ENCODE measurements at places on chromosomes 5 and 9.

DNA sequence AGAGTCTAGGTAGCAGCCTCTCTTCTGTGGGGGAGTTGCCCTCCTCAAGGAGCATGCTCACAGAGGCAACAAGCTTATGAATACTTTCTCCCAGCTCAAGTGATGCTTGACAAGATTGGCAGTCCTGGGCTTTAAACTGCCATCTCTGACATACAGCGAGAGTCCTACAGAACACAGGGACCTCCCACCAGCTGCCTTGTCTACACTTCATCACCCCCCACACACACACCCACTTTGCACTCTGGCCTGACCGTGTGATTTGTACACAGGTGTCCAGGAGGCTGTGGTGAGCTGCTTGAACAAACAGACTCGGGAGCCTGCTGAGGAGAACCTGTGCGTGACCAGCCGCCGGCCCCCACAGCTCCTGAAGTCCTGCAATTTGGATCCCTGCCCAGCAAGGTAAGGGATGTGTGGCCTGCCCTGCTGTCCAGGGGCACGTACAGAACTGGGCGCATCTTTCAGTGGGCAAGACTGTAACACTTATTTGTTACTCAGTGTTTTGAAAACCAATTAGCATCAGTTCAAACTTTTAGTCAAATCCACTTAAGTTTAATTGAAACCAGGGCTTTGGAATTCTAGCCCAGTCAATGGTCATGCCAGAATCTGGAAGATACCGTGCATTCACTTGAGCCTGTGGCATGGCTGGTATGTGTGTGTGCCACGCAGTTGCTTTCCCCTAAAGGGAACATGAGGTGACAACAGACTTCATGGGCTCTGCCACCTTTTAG lies 247.5 kb downstream of the ADAMTSL1 start:
- DNase-seq: no peak

- no peak for DNase-seq
These were observed 107.7 kb downstream of the TENT4A start for GRCh38 chr5:6820851-6821479.

DNA sequence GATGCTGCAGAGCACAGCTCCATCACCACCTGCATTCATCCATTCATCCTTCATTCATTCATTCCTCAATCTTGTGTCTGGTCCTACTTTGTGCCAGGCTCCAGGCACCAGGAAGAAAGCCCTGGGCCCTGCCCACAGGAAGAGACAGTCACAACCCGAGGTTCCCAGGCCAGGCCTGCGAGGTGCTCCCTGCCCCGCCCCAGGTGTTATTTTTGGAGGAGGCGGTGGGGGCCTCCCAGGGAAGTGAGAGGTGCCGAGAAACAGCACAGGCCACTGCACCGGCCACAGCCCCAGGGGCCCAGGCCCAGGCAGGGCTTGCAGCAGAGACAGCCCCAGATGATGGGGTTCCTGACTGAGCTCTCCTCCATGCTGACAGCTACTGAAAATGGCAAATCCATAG lies 33.4 kb downstream of the VAV2 start:
- DNase-seq: no peak

DNA sequence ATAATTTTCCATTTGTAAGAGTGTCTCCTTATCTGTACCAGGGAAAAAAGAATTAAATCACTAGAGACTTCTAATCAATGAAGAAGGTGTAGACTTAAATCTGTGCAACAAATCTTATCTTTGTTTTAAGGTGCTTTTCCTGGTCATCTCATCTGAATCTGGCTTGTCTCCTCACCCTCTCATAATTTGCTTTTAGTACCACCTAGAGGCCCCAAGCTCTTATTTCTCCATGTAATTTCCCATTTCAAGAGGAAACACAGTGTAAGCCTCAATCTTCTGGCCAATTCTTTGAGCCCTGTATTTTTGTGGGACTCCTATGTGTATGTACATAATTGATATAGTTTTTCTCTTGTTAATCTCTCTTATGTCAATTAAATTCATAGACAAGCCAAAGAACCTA lies 1975.3 kb upstream of the CDH6 start:
- DNase-seq: no peak

DNA sequence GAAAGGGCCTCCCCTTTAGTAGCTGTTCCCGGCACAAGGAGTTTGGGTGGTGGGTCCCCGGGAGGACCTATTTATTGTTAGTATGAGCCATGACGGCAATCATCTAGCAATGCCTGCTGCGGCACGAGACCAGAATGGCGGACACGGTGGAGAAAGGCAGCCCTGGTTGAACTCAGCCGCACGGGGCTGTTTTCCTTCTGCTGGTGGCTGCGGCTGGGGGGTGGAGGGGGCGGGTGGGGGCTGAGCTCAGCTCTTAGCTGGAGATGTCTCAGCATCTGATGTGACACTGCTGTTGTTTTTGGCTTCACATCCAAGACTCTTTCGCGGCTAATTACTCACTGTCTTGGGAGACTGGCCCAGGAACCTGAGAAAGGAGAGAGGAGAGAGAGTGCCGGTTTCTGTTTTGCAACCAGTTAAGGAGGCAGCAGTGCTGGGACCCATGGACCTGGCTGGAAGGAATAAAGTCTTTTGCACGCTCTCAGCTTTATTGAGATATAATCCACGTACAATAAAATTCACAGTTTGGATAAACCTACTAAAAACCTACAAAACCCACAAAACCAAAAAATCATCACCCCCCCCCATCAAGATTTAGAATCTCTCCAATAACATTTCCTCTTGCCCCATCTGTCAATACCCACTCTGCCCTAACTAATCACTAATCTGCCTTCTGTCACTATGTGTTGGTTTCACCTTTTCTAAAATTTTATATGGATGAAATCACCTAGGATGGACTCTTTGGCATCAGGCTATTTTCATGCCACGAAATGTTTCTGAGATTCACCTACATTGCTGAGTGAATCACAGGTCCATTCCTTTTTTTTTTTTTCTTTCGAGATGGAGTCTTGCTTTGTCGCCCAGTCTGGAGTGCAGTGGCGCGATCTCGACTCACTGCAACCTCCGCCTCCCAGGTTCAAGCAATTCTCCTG lies 81.8 kb upstream of the NEURL1B start:
- DNase-seq: peak; percentile 34

DNA sequence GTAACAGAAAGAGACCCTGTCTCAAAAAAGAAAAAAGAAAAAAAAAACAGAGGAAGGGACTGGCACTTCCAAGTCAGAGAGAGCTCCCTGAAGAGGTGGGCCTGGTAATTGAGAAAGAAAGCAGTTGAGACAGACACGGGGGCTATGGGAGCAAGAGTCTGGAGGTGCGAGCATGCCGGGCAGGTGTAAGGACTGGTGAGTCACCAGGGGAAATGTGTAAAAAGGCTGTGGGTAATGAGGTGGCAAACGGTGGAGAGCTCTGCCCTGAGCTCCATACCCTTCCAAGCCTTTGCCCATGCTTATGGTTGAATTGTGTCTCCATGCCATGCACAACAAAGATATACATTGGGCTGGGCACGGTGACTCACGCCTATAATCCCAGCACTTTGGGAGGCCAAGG lies 18.0 kb upstream of the JADE2 start:
- DNase-seq: no peak

DNA sequence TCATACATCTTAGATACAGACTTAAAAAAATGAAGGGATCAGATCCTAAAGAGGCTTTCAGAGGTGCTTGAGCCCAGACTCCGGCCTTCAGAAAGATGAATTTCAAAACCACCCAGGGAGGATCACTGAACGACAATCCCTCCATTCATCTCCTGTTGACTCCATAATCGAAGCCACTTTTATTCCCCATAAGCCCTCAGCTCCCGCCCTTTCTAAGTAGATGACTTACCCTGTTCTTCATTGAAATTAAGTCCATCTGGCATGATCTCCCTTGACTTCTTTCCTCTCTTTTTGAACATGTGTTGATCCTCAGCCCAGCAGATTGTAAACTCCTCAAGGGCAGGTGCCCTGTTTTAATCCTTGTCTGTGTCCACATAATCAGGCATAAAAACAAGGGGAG lies 50.8 kb upstream of the ASTN2 start:
- DNase-seq: peak; percentile 30

GRCh38 chr5:14806456-14806855 lies 65.1 kb downstream of the ANKH start:
- DNase-seq: peak; percentile 53

DNA sequence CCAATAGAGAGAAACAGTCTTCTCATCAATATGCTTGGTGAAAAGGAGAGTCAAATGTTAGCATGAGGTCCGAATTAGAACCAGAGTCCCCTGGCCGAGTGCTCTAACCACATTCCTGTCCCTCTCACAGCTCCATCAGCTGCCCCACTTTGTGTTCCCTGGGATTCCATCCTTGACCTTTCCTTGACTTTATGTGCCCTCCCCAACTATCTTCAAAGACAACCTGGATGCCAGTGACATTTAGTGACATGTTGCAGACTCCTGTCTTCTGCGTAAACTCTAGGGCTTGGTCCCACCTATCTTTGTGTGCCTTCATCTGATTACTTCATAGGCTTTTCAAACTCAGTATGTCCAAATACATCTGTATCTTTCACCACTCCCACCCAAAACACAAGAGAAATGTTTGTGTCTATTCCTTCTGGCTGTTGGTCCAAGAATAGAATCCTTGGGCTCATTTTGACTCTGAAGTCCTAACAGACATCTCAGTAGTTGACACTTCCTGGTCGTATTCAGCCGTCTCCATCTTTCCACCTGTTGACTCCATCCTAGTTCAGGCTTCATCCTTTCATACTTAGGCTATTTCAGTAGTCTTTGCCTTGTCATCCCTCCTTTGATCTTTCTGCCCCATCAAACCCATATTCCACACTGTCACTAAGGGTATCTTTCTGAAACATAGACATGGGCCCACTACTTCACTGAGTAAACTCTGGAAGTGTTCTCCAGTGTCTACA lies 101.4 kb upstream of the CD180 start:
- no peak for DNase-seq

- DNase-seq: peak; percentile 80
These were observed 35.3 kb upstream of the CPEB4 start for GRCh38 chr5:173852790-173853359.

DNA sequence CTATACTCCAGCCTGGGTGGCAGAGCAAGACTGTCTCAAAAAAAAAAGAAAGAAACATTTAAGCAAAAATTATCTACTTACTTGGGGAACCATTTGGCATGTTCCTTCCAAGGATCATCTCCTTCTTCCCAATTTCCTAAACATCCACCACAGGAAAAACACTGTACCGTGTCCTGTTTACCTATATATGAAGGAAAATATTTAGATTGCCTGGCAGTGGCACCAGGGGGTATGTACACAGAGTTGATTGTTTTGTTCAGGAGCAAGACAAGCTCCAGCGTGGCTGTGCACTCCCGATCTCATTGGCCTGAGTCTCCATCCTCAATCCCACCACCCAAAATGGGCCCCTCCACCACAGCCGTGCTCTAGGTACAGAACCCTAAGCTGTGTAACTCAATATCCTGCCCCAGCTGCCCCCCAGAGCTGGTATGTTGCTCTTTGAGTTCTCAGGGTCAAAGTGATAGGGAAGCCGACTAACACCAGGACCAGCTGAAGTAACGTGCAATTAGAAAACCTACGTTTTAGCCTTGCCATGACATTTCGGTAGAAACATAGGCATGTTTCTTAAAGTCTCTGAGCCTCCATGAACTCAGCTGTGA lies 13.8 kb downstream of the NAIP start:
- no peak for DNase-seq

DNA sequence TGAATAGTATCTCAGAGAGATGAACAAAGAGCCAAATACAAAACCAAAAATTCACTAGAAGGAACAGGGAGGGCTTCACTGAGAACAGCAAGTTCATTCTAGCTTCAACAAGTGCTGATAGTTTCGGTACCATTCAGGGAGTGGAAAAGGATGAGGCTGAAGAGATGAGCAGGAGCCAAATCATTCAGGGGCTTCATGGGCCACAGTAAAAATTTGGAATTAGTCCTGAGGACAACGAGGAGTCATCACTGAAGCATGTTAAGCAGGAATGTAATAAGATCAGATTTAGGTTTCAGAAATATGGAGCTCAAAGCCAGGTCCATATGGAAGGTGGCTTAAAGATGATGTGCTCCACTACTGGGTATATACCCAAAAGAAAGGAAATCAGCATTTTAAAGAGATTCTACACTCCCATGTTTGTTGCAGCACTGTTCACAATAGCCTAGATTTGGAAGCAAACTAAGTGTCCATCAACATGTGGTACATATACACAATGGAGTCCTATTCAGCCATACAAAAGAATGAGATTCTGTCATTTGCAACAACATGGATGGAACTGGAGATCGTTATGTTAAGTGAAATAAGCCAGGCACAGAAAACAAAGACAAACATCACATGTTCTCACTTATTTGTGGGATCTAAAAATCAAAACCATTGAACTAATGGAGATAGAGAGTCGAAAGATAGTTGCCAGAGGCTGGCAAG lies 36.2 kb downstream of the SPOCK1 start:
- DNase-seq: peak; percentile 93

- DNase-seq: peak; percentile 22
These were observed 40.3 kb upstream of the NAA35 start for GRCh38 chr9:85900504-85901201.

- no peak for DNase-seq
These were observed 252.1 kb downstream of the SMARCA2 start for GRCh38 chr9:2267181-2267745.

- DNase-seq: no peak
These were observed 26.7 kb downstream of the SRFBP1 start for GRCh38 chr5:121988488-121988887.

DNA sequence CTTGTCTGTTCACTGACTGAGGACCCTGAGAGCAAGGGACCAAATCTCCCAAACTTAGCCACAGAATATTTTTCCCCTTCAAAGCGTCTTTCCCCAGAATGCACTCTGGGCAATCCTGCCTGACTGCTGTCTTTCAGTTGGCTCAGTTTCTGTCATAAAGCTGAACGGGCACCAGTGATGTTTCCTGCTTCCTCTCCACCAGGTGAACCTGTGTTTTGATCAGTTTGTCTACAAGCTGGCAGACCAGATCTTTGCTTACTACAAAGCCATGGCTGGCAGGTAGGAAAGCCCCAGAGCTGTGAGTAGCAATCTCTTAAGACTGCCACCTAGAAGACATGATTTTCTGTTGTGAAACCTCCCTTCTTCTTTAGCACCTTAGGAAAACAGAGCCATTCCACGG lies 61.8 kb downstream of the CYFIP2 start:
- no peak for DNase-seq

DNA sequence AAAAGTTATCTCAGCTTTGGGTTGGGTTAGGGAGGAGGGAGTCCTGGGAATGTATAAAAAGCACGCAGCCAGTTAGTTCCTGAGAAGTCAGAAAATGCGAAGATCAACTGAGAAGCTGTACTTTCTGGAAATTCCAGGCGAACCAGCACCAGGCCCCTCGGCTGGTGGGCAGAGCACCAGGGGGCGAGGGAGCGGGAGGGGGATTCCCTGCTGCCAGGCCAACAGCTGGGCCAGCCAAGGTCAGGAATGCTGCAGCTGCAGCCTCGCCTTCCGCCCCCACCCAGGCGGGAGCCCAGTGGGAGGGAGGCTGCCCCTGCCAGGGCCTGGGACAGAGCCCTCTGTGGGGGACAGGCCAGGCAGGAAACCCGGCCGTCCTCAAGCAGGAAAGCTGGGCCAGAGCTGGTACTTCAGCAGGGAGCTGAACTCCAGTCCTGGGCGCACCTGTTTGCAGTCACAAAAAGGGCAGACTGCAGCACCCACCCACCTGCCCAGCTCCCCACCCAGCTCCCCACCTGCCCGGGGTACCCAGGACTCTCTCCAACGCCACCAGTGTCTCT lies 35.5 kb downstream of the VAV2 start:
- DNase-seq: no peak

GRCh38 chr9:104075801-104076753 lies 18.0 kb upstream of the SMC2 start:
- DNase-seq: no peak
